ENCODE measurements at places on chromosomes 7 and 10.

DNA sequence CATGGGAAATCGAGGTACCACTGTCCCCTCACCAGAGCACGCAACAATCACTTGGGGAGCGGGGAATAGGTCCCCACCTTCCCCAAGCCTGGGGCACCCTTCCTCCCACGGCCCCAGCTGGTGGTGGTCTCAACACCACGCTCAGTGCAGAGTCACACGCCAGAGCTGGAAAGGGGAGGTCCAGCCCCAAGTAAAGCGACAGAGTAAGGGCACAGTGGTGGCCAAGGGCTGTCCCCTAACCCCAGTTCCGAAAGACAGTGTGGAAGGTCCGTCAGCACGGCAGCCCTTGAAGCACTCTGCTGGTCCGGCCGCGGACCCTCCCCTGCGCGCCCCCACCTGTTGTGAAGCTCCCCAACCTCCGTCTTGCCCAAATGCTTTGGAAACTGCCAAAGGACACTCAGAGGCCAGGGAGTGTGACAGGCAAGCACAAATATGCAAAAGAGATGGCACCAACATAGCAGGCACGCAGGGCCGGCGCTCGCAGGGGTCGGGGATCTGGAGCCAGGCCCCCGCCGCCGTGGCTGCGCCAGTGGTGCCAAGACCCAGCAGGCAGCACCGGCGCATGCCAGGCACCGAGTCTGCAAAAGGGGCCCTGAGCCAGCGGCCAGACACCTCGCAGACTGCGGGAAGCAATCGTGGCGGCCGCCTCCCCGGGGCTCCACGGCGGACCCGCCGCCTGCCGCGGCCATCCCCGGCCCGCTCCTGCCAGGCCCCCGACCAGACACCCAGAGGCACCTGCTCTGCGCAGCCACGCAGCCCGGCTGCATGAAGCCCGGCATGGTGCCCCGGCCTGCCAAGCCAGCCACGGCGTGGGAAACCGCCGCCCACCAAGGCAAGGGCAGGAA is 51.6 kb upstream of the SRRM3 start:
- no peak for DNase-seq

GRCh38 chr10:101995451-101996063 is 60.4 kb downstream of the ARMH3 start:
- no peak for DNase-seq

- peak; percentile 36 for DNase-seq
These were observed 10.3 kb downstream of the SUN1 start for GRCh38 chr7:842431-843031.

DNA sequence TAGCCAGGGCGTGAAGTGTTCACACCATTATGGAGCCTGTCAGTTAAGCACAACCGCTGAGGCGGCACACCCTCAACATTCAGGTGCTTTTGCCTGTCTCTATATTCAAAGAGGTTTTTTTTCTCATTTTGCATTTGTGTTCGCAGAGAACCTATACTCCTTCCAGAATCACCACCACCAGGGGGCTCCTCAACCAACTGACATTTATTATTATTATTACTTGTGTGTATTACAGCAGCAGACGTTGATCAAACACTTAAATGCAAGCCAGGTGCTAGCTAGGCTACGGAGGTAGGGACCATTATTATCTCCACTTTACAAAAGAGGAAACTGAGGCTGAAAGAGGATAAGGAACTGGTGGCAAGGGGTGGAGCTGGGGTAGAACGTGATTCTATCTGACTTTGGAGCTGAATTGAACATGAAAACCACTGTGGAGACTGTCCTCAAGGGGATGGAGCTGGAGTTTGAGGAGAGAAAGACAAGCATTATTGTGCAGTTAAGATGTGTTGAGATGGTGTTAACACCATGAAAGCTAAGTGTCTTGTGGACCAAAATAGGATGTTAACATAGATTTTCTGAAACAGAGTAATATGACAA is 133.8 kb upstream of the PLXNA4 start:
- DNase-seq, result no peak

DNA sequence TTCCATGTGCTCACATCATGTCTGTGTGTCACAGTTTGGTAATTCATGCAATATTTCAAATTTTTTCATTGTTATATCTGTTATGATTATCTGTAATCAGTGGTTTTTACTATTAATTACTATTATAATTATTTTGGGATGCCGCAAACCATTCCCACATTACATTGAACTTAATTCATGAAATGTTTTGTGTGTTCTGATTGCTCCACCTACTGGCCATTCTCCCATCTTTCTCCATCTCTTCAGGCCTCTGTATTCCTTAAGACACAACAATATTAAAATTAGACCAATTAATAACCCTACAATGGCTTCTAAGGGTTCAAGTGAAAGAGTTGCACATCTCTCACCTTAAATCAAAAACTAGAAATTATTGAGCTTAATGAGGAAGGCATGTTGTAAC is 398.5 kb downstream of the PCDH15 start:
- peak; percentile 2 for DNase-seq

DNA sequence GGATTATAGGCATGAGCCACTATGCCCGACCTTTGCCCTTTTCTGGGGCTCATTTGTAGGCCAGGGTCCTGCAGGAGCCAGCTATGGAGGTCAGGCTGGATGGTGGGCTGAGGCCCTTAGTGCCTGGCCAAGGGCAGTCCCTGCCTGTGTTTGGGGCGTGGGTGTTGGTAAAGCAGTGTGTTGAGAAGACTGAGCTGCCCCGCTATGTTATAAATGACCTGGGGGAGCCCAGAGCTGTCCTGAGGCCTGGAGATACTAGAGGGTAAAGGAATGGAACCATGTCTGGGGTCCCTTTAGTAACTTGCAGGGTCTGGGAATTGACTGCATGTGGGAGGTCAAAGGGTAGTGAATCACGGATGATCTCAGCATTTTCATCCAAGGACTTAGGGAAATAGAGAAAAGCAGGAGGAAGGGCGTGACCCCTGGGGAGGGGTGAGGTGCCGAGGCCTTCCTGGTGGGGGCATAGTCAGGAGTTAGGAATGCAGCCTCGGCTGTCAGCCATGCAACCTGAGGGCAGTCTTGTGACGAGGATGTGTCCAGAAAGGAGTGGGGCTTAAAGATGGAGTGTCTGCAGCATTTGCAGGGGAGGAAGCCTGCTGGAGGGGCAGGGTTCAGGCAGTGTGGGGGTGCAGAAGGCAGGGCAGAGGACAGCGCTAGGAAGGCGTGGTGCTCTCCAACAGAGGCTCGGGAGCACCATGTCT is 31.5 kb downstream of the TMEM248 start:
- DNase-seq, result peak; percentile 84

DNA sequence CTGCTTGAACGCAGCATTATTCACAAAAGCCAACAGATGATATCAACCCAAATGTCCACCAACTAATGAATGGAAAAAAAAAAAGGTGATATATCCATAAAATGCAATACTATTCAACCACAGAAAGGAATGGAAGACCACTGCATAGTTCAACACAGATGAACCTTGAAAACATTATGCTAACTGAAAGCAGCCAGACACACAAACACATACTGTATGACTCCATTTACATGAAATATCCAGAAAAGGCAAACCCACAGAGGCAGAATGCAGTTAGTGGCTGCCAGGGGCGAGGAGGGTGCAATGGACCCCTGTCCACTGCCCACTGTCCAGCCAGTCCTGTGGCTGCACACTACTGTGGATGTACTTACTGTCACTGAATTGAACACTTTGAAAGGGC is 36.6 kb downstream of the KIAA1549 start:
- DNase-seq, result no peak

GRCh38 chr7:55185321-55185802 is 166.5 kb downstream of the EGFR start:
- DNase-seq, result no peak

- DNase-seq, result no peak
These were observed 26.5 kb downstream of the PDE1C start for GRCh38 chr7:32043688-32044087.

DNA sequence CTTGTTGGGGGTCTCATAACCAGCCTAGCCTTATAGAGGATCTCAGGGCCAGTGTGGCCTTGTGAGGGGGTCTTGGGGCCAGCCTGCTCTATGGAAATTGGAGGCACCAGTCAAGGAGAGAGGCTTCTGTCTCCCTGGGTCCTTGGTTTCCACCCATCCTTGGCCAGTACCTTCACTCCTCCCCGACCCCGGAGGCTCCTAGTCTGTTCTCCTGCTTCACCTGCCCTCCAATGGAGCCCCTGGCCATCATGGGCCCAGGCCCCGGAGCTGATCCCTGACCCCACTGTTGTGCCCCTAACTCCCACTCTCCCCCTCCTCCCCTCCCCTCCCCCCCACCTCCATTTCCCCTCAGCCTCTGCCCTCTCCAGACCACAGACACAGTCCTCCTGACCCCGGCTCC is 29.7 kb downstream of the RASGEF1A start:
- DNase-seq, result no peak

GRCh38 chr10:7186387-7187018 is 224.3 kb downstream of the SFMBT2 start:
- DNase-seq, result no peak

- no peak for DNase-seq
These were observed 18.2 kb downstream of the OIT3 start for GRCh38 chr10:72911758-72912157.

GRCh38 chr7:50762337-50762736 is 20.4 kb downstream of the GRB10 start:
- no peak for DNase-seq

DNA sequence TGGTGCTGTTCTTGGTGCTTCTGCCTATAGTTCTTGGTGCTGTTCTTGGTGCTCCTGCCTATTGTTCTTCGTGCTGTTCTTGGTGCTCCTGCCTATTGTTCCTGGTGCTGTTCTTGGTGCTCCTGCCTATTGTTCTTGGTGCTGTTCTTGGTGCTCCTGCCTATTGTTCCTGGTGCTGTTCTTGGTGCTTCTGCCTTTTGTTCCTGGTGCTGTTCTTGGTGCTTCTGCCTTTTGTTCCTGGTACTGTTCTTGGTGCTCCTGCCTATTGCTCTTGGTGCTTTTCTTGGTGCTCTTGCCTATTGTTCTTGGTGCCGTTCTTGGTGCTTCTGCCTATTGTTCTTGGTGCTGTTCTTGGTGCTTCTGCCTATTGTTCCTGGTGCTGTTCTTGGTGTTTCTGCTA is 71.1 kb downstream of the PTPRN2 start:
- no peak for DNase-seq

DNA sequence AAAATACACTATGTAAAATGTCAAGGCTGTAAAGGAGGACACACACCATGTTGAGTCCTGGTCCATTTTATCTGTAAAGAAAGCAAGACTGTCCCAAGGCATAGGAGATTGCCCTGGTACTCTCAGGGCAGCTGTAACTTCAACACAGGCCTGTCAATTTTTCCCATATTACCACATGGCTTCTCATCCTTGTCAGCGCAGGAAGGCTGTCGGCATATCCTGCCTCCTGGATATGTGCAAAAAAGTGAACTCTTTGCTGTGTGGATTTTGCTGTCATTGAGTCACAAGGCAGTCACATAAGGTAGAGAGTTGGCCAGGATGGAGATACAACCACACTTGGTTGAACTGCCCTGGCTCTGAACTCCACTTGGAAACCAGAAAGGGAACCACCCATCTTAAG is 8.7 kb downstream of the DUSP5 start:
- no peak for DNase-seq

GRCh38 chr7:30437823-30438574 is 40.6 kb downstream of the NOD1 start:
- no peak for DNase-seq

- no peak for DNase-seq
These were observed 3.7 kb downstream of the COL17A1 start for GRCh38 chr10:104081998-104082397.

- DNase-seq, result no peak
These were observed 35.5 kb downstream of the PPP2R2D start for GRCh38 chr10:131936294-131936693.

- DNase-seq, result no peak
These were observed 62.4 kb downstream of the SLC35B4 start for GRCh38 chr7:134254311-134254710.
